ENCODE measurements at places on chromosomes 7 and 10. TPM values are rescaled to one million over a fixed set of nuclear protein-coding genes. Genes with fewer than 3 reads are reported as not detected.

DNA sequence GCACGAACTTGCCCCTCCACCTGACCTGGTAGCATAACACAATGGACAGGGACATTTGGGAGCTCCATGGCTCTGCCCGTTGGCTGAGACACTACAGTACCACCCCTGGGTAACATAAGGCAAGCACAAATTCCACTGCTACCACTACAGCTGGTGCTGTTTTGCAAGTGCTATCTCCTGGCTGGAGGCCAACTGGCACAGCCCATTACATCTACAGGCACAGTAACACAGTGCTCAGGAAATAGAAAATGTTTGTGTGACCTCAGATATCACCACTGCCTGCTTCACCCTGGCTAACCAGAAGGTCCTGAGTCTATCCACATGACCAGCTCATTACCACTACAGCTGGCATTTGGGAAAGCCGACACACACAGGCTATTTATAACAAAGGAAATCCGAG, 631.1 kb upstream of the MBL2 start:
- DNase-seq: no peak

COL13A1 gene
- 0.93 TPM for total RNA-seq

GRCh38 chr10:59575269-59575668, 134.4 kb downstream of the SLC16A9 start:
- no peak for DNase-seq

DNA sequence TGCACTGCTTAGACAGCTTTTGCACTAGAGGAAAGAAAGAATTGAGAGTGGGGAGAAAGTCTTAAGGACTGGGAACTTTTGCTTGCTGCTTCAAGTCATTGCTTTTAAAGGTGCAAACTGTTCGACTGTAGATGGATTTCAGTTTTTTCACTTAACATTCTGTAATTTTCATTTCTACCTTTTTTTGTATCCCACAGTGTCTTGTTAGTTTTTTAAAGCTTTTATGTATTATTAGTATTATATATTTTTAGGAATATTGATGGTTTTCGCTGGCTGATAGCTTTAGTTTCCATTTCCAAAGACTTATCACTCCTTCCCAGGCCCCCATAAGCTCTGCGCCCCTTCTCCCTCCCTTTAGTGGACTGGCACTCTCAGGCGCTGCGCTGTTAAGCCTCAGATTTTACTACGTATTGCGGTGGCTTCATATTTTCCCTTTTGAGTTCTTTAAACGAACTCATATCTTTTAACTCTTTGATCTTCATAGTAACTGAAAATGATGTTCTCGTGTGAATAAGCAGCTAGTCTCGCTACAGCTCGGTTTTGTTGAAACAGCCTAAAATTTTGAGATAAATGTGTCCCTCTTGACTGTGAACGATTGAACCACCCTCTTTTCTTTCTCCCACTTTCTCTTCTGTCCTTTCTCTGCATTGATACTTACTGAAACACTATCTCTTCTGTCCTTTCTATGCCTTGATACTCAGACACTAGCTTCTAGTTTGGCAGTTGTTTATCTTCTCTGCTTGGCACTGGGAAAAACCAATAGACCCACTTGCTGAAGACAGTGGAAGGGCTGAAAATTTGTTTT, 2.5 kb upstream of the ETV1 start:
- DNase-seq: no peak

GRCh38 chr7:127527561-127527960, 57.8 kb downstream of the GCC1 start:
- DNase-seq: no peak

- DNase-seq: no peak
These were observed 610.6 kb upstream of the NRP1 start for GRCh38 chr10:33945051-33945450.

AOAH gene
- total RNA-seq: 3.1 TPM

- no peak for DNase-seq
These were observed 18.4 kb upstream of the PDGFA start for GRCh38 chr7:537911-538634.

- no peak for DNase-seq
These were observed 189.1 kb upstream of the FRMD4A start for GRCh38 chr10:14519785-14520184.

- DNase-seq: peak; percentile 56
These were observed 61.0 kb upstream of the TMEM248 start for GRCh38 chr7:66859794-66860645.

DNA sequence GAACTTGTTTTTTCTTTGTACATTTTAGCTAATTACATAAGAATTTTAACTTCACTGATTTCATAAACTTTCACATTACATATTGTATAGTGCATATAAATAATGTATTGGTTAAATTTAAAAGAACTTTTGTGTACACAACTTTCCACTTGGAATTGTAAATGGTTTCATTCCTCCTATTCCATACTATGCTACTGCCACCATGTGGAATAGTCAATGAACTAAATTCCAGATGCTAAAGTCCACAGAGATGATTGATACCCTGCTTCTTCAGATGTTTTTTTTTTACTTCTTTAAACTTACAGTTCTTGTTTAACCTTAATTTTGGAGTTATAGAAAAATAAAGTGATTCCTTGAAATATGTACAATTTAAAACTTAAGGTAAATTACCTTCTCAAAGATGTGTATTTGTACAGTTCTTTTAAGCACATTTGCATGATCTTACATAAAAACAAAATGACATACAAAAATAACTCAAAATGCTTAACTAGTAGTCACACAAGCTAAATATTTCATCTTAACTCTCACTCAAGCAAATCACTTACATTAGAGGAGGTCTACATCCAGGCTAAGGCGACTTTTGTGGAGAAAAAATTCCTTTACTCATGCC, 247.6 kb upstream of the HGF start:
- DNase-seq: no peak

DNA sequence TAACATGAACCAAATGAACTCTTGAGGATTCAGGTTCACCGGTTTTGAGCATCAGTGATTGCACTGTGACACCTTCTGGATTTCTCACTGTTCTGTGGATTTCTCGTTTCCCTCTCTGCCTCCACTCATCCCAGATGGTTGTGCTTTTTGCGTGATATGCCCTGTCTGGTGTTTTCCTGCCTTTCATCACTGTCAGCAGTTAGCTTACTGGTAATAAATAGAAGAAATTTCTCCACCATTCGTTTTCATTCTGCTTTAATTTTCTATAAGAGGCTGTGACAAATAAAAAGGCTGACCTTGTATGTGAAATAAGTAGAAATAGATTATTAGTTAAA, 16.2 kb downstream of the BPGM start:
- DNase-seq: no peak

ZCCHC24 gene
- total RNA-seq: 16.8 TPM

DNA sequence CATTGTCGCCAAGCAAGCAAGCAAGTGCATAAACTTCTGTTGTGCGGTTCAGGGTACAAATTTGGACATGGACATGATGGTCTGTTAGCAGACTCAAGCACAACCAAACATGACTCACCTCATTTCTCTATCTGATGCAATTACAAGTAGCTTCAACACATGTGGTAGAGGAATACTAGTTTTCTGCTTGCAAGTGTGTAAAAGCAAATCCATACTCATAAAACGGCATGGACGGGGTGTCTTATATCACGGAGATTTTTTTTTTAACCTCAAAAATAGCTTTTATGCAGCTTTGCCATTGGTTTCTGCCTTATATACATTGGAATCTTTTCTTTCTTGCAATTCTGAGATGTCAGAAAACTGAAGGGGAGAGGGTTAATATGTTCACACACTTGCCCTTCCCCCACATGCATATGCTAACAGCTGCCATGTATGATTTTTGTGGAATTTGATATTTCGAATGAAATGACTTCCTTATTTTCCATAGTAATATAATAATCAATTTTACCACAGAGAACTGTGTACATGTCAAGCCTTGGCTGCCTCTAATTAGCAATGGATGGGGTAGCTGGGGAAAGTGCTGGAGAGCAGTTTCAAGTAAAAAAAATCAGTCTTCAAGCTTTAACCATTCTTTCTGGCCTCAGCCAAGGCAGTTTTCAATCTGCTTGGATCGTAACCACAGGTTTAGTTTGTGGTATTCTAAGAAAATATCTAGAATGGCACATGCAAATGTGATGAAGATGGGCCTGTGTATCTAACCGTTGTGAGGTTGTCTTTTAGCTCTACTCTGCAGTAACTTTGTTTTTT, 106.0 kb upstream of the PDCD4 start:
- no peak for DNase-seq

DNA sequence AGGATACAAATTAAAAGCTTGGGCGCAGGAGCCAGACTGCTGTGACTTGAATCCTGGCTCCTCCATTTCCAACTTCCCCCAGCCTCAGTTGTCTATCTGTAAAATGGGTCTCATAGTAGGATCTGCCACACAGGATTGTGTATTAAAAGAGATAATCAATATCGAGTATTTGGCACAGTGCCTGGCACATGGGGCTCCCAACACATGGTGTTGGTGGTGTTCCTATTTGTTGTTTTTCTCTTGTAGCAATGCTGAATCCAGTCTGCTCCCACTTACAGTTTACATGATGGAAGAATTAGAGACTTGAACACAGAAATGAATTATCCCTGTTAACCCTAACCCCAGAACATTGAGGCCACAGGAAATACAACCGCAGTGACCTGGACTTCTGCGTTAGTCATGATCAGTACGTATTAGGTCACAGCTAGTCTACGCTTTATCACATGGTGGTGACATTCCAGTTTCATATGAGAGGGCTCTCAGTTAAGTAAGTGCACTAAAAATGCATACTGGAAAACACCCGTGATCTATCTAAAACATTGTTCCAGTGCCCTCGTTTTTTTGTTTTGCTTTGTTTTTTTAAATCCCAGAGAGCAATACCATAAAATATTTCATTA, 169.5 kb upstream of the KLF14 start:
- no peak for DNase-seq

- DNase-seq: no peak
These were observed 43.1 kb upstream of the SEMA3A start for GRCh38 chr7:84237533-84238173.

DNA sequence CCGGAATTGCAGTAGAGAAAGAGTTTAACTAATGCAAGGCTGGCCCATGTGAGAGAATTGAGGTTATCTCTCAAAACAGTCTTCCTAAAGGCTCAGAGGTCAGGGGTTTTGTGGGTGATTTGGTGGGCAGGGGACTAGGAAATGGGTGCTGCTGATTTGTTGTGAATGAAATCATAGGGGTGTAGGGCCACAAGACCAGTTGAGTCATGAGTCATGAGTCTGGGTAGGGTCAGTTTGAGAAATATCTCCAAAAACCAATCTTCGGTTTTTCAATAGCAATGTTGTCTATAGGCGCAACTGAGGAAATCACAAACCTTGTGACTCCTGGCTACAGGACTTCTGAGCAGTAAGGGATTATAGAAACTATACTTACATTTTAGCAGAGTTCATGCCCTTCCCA, 460.0 kb upstream of the NRP1 start:
- no peak for DNase-seq

DNA sequence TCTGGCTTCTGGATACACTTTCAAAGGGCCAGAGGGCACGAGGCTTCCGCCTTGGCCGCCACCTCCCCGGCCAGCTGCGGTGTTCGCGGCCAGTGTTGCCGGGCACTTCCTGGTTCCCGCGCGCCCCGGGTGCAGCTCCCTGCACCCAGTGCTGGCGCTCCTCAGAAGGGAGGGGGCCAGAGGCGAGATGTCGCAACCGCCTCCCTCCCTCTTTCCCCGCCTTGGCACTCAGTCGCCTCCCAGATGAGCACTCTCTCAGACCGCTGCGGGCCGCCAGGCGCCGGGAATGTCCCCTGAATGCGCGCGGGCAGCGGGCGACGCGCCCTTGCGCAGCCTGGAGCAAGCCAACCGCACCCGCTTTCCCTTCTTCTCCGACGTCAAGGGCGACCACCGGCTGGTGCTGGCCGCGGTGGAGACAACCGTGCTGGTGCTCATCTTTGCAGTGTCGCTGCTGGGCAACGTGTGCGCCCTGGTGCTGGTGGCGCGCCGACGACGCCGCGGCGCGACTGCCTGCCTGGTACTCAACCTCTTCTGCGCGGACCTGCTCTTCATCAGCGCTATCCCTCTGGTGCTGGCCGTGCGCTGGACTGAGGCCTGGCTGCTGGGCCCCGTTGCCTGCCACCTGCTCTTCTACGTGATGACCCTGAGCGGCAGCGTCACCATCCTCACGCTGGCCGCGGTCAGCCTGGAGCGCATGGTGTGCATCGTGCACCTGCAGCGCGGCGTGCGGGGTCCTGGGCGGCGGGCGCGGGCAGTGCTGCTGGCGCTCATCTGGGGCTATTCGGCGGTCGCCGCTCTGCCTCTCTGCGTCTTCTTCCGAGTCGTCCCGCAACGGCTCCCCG, at the start of gene FFAR4:
TSS of gene FFAR4 (plus strand) at position 231 of the 842 bp plus-strand sequence. CDS start at position 287, 56 bp downstream.
- DNase-seq: no peak

DNA sequence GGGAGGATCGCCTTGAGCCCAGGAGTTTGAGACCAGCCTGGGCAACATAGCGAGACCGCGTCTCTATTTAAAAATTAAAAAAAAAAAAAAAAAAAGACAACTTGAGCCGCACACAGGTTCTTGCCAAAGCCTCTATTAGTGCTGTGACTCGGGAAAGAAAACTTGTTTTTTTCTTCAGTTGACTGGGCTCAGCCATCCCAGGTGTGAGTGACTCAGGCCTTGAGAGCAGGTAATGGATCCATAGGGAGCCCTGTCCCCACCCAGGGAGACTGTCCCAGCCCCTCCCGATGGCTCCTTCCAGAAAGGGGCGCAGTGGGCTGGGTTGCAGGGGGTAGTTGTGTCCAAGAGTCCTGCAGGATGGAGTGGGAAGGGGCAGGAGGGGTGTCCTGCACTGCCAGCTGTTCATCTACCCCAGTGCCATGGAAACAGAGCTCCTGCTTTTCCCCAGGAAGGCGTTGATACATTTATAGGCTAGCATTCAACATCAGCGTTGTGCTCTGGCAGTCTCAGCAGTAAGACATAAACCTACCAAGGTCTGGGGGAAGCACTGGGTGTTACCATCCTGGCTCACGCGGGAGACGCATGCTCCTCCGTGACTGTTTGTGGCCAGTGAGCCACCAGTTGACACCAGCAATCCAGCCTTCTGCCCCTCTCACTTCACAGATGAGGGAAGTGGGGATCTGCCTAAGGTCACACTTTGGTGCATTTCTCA, 126.6 kb downstream of the CUX1 start:
- DNase-seq: no peak

DNA sequence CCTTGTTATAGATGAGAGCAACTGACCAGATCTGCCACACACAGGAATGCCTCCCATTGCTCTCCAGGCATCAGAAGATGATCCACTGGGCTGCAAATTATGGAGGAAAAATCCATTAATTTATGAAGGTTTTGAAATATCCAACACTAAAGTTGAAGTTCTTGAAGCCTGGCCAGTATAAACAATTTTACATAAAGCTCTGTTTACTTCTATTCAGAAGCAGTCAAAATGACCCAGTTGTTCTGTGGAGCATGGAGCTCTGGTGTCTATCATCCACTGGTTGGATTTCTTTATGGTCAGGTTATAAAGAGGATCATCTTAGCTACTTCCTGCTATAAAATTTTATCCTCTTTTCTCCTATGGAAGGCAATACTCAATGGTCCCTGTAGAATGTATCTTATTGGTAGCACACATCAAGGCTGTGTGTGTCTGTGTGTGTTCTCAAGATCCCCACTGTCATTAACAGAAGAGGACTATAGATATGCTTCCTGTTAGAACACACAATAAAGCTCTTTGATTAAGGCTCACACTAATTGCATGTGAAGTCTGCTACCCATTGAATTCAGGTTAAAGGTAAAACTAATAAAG, 747.4 kb downstream of the SUGCT start:
- no peak for DNase-seq

GRCh38 chr10:15244635-15245197, 76.2 kb upstream of the NMT2 start:
- DNase-seq: no peak

- no peak for DNase-seq
These were observed 22.9 kb upstream of the MTPAP start for GRCh38 chr10:30371954-30372353.

GRCh38 chr10:182441-183201, 47.4 kb downstream of the ZMYND11 start:
- no peak for DNase-seq

GRCh38 chr7:137017221-137017620, 148.8 kb downstream of the CHRM2 start:
- no peak for DNase-seq
